Naive B cell (primary cell): ENCODE measurements at places on chromosomes 7 and 10.
A peak's percentile ranks its signal among the peaks of the same experiment; 100 is the strongest.

GRCh38 chr10:44311563-44312051 lies 73.3 kb downstream of the CXCL12 start:
- DNase-seq, result no peak

GRCh38 chr10:91050371-91051034 lies 129.6 kb upstream of the ANKRD1 start:
- DNase-seq, result no peak

DNA sequence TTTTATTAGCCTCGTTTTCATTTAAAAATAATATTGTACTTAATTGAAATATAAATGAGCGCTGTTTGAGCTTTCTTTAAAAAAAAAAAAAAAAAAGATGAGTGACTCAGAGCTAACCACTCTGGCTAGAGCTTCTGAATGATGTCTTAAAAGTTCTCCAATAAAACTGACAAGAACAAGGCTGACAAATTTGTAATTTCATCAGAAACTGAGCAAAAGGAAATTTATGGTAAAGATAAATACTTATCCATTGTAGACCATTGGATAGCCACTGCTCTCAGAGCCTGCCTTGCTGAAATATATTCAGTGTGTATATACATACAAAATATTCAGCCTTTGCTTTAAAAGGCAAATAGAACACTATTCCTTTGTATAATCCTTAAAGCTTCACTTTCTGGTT lies 91.2 kb upstream of the OIT3 start:
- no peak for DNase-seq

DNA sequence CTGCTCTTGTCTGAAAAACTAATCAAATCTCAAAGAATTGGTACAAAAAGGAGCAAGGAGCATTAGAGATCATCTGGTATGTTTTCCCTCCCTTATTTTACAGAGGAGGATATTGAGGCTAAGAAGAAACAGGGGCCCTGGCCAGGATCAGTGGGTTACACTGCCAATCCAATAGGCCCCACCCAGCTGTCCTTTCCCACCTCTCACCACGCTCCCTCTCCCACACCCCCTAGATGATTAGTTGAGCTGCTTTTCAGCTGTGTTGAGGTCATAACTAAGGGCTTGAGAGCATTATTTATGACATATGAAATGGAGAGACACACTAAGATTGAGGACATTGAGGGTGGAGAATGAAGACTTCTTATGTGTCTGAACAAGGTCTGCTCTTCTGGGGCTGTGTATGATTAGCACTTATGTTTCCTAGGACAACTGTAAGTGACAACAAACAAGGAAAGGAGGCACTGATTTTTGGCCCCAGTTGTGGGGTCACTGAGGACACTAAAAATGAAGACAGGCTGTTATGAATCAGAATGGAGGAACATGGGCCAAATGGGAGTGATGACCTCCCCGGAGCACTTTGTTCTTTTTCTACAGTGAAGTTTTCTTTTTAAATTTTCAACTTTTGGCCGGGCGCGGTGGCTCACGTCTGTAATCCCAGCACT lies 26.5 kb downstream of the VWA2 start:
- no peak for DNase-seq

DNA sequence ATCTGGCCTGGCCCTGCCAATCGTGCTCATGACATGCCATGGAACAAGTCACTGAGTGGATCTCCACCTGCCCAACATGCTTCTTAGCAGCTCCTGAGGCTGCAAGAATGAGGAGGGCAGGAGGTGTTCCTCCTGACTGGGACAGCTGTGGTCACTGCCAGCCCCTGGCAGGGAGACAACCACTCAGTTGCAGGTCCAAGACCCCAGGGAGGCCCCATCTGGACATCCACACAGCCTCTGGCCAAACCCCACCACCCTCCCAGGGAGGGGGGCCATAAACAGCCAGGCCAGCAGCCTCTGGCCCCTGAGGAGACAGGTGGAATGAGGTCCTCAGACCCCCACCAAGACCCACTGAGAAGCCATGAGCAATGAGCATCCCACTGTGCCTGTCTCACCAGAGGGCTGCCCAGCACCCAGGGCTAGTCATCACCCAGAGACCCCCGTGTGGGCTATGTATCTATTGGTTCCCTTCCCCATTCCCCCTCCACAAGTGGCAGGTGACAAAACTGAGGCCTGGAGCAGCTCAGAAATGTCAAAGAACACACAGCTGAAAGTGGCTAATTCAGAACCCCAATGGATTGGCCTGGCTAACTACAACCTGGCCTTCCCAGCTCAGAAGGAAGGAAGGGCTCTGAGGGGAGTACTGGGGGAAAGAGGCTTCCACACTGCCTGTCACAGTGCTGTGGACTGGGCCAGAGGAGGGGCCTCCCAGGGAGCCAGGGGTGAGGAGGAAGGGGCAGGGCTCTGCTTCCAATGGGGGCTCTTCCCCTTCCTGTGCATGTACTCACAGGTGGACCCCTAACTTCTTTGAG lies 3.0 kb downstream of the GPRIN2 start:
- no peak for DNase-seq

DNA sequence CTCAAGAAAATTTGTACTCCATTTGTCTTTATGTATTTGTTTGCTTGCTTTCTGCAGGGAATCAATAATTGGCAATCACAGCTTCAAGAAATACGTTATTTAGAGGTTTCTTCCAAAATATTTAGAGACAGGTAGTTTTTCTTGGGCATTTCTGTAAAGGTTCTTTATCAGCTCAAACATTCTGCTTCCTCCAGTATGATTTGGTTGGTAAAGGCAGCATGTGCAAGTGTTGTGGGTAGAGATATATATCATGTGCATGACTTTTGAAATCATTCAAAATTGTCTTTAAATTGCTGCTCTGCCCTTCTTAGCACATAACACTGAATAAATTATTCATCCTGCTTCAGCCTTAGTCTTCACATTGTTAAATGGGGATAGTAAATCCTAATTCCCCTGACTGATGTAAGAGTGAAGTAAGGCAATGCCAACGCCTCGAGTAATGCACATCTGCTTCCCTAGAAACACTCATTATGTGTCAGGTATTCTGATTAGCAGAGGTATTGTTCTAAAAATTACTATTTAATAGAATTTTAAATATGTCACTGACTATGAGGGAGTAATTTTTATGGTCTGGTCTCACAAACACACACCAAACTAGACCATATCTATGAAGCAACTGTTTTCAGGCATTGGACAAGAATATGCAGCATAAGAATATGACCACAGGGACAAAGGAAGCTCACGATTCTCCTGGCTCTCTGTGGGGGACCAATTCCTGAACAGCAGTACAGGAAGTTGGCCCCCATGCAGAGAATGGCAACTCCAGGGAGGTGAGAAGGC lies 77.3 kb upstream of the AKR1E2 start:
- DNase-seq, result no peak

GRCh38 chr10:92691591-92692079 lies 1.9 kb downstream of the HHEX start:
- peak; percentile 86 for DNase-seq

DNA sequence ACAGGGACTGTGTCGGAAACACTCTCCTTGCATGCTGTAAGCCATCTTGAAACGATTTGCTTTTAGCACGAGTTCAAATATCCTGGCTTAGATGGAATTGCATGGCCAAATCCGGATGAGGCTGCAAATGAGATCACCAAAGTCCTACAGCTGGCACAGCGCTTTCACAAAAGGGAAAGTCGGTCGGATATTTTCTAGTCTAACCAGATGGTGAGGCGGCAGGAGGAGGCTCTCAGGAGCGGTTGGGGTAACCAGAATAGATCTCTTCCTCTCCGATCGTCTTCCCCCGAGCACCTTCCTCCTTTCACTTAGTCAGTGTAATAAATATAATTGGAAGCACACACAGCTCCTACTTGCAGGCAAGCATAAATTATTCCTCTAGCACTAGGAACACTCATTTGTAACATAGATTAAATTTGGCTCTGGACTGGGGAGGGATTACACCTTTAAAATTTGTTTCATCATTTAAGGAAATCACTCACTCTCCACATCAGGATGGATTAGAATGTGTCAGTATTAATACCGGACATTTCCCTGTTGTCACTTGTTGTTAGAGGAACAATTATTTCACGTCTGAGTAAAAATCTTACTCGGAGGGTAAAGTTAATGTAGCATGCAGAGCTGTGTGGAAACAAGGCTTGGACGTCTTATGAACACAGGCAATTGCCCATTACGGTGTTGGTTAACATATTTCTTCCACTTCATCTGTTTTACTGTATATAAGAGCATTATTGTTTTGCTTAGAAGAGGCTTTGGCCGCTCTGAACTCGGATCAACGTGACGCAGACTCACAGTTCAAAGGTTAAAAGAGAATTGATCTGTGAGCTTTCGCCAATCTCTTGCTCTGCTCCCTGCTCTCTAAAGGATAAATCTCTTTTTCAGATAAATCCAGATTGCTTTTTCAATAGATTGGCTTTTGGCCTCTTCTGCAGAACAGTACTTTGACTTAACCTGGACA lies 857.9 kb downstream of the TYW1 start:
- no peak for DNase-seq

GRCh38 chr7:41164440-41164839 lies 538.5 kb downstream of the INHBA start:
- DNase-seq, result no peak

DNA sequence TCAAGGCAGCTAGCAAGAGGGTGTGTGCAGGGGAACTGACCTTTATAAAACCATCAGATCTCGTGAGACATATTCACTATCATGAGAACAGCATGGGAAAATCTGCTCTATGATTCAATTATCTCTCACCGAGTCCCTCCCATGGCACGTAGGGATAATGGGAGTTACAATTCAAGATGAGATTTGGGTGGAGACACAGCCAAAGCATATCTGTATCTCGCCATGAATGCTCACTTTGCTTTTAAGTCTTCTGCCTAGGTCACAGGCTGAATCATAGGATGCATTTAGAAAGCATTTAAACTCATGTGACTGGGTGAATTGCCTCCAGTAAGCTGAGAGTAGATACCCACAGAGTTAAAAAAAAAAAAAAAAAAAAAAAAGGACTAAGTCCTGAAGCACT lies 220.0 kb downstream of the AGMO start:
- no peak for DNase-seq

DNA sequence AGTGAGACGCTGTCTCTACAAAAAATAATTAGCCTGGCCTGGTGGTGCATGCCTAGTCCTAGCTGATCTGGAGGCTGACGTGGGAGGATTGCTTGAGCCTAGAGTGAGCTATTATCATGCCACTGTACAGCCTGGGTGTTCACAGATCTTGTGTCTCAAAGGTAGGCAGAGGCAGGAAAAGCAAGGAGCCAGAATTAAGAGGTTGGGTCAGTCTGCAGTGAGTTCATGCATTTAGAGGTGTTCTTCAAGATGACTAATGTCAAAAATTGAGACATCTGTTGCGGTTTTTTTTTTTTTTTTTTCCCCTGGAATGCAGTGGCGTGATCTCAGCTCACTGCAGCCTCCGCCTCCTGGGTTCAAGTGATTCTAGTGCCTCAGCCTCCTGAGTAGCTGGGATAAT lies 5.4 kb downstream of the PPIA start:
- no peak for DNase-seq
